ENCODE measurements at places on chromosomes 16 and 17.

- no peak for DNase-seq
Observed at GRCh38 chr17:38920374-38921291, 4.8 kb upstream of the LASP1NB start.

DNA sequence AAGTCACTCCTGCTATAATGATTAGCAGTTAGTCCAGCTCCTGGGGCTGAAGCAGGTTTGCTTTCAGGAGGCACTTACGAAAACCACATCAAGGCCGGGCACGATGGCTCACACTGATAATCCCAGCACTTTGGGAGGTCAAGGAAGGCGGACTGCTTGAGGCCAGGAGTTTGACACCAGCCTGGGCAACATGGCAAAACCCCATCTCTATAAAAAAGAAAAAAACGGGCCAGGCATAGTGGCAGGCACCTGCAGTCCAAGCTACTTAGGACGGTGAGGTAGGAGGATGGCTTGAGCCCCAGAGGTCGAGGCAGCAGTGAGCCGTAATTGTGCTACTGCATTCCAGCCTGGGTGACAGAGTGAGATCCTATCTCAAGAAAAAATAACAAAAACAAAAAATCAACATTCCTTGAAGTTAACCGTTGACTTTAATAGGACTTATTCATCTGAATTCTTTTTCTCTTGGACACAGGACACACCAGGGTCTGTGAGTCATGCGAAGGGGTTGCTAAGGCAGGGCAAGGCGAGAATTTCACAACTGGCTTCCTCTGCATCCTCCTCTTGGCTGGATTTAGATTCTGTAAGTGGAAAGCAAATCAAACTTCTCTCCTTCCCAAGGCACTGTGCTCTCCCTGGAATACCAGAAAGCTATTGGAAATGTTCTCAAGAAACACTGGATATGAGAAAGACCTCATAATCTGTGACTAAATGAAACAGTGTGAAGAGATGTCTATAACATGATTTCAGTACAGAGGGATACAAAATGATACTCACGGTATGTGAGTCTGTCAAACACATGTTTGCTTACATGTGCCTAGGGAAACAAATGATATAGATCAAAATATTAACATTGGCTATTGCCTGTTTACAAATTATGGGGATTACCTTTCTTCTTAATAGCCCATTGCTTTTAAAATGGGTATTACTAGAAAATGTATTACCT is 99.5 kb downstream of the SYCE1L start:
- peak; percentile 97 for DNase-seq

DNA sequence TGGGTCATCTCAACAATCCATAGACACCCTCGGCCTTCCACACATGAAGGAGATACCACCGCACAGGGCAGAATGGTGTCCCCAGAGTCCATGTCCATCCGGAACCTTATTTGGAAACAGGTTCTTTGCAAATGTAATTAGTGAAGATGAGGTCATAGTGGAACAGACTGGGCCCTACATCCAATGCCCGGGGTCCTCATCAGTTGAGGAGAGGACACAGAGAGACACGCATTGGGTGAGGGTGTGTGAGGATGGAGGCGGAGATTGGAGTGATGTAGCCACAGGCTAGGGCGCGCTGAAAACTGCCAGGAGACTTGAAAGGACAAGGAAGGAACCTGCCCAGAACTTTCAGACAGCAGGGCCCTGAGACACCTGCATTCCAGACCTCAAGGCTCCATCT is 169.4 kb downstream of the ENGASE start:
- no peak for DNase-seq

GRCh38 chr17:222172-222571 is 40.7 kb upstream of the DOC2B start:
- DNase-seq: no peak

DNA sequence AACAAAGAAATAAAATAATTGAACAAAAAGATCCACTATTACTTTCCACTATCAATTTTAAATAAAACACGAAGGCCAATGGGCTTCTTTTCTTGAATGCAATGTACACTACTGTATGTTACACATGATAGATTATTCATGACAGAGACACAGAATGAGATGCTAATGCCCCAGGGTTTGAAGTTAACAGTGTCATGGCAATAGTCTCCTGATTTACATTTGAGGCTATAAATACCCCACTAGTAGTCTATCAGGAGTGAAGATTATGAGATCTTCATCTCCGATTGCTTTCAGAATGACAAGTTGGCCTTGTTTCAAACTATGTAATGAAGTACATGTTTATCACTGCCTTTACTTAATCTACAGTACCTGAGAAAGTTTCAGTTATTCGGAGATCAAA is 84.4 kb downstream of the RPGRIP1L start:
- DNase-seq: no peak

DNA sequence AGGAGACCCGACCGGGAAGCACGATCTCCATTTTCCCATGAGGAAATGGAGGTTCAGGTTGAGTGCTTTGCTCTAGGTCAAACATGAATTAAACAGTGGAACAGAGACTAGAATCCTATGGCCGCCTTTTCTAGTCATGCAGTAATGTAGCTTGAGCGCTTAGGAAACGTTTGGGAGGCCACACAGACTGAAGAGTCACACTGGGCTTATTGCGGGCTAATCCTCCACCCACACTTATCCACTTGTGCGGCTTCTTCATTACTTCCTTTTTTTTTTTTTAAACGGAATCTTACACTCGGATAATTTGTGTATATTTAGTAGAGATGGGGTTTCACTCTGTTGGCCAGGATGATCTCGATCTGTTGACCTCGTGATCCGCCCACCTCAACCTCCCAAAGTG is 26.0 kb downstream of the CACNG3 start:
- DNase-seq: no peak

DNA sequence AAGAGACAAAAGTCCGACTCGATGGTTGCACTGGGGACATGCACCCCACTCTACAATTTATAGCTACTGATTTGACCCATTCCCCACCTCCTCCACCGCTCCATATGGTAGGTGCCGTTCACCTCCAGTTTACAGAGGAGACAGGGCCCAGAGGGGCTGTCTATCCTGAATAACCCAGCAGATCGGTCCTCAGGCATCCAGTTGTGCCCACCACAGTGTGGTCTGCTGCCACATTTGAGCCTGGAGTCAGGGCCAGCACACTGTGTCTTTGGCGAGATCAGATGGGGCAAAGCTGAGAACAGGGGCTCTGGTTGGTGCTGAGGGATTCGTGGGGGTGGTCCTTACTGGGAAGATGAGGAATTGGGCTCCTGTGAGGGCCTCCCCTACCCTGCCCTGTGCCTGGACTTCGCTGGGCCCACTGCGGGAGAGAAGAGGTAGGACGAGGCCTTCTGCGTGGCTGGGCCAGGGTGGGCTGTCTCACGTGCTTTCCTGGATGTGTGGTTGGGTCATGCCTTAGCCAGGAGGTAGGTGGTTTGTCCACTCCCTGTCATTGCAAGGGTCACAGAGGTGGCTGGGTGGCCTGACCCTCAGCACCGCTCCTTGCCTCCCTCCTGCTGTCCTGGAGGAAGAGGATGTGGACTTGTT is 2.8 kb downstream of the ADCY7 start:
- DNase-seq: no peak

DNA sequence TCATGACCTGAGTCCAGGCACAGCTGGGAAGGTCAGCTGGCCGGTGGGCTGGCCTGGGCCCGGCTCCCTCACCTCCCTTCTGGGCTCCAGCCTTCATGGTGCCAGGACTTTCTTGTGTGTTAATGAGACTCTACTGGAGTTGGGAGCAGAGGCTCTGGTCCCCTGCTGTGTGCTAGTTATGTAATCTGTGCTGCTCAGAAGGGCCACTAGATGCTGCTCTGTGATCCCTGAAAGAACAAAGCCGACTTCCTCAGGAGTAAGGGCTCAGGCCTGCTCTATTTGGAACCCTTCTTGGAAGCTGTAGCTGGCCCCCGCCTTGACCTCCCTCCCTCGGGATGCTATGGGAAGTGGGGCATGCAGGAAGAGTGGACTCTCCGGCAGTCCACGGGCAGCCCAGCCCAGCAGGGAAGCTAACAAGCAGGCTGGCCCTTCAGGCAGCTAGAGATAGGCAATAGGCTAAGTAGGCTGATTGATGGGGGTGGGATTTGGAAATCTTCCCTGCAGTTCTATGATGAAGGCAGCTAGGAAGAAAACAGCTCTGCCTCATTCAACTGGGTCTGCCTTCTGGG is 3.3 kb upstream of the CDK5R1 start:
- peak; percentile 90 for DNase-seq

GRCh38 chr17:33335491-33336173 is 42.5 kb upstream of the ASIC2 start:
- DNase-seq: no peak

- peak; percentile 33 for DNase-seq
Observed at GRCh38 chr17:1629504-1630310, 1.1 kb upstream of the SLC43A2 start.

DNA sequence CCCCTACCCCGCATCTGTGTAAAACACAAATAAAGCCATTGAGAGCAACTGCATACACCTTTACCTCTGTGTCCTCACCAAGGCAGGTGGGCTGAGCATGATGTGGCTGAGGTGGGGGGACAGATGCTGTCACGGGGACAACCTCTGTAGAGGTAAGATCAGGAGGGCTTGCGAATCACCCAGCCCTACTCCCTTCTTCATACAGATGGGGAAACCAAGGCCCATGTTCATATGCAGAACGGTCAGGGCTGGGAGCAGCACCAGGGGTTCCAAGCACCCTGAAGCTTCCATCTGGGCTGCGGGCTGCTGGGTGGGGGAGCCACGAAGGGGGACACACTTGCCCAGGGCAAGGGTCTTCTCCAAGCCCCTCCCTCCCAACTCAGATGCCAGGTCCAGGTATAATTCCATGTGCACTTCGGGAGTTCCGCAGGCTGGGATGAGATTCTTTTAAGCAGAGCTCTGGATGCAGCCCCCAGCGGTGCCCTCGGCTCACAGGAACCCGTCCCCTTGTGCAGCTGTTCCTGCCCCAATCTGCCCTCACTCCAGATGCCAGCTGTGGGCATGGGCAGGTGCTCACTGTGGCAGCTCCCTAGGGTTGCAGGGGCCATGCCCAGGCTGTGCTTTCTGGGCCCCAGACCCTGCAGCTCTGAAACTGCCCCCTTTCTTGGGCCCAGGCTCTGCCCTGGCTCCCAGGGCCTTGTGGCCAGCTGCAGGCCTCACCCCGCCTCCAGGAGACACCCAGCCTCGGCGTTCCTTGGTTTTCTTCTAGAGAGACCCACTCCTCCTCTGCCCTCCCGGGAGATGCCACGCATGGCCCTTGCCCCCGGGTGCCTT is 9.6 kb downstream of the CTRB1 start:
- no peak for DNase-seq

- DNase-seq: no peak
Observed at GRCh38 chr17:49100601-49101000, 32.0 kb upstream of the B4GALNT2 start.

Measured in fibroblast of skin of scalp (primary cell).